Colonic mucosa (tissue), 4 donors: ENCODE measurements at places on chromosomes 13 and 19. TPM values are rescaled to one million over a fixed set of nuclear protein-coding genes. Genes with fewer than 3 reads are reported as not detected.

DNA sequence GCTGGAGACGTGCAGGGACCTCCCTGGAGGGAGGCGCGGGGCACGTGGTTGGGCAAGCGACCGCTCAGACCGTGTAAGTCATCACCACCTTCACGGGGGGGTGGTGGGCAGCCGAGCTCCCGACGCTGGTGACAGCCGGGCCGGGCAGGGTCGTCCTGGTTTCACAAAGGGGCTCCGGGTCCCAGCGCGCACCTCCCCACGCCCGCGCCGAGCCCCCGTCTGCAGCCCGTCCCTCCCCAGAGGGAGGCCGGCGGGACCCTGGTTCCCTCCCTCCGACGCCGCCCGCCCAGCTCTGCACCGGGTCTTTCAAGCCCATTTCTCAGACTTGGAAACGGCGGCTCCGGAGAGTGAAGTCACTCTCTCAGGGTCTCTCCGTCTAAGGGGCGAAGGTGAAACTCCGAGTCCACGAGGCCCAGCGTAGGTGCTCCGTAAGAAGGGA lies 729 bp upstream of the ARID3A start:
- peak; percentile 59 for DNase-seq

SGCG gene
- 0.15 TPM for total RNA-seq

- DNase-seq: no peak
Observed at GRCh38 chr19:49110567-49110966, 3.6 kb upstream of the LIN7B start.

- DNase-seq: no peak
Observed at GRCh38 chr13:99709134-99709533, 207.9 kb downstream of the TM9SF2 start.

GDF15 gene
- total RNA-seq: 120 TPM

CRLF1 gene
- 1.6 TPM for total RNA-seq

DNA sequence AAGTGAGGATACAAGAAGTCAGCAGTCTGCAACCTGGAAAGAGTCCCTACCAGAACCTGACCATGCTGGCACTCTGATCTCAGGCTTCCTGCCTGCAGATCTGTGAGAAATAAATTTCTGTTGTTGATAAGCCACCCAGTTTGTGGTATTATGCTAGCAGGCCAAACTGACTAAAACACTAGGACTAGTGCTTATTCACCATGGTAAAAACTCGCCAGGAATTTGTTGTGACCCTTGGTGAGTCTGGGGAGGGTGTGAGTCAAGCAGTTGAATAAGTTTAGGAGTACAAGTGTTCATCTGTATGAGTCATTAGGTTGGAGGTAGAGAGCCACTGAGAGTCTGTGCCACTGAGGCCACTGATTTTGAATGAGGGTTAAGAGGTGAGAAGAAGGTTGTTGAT lies 3.6 kb downstream of the ZIK1 start:
- no peak for DNase-seq

NLRP12 gene
- not detected for total RNA-seq

GRCh38 chr13:99302637-99303505 lies 4.3 kb downstream of the GPR183 start:
- DNase-seq: no peak

DNA sequence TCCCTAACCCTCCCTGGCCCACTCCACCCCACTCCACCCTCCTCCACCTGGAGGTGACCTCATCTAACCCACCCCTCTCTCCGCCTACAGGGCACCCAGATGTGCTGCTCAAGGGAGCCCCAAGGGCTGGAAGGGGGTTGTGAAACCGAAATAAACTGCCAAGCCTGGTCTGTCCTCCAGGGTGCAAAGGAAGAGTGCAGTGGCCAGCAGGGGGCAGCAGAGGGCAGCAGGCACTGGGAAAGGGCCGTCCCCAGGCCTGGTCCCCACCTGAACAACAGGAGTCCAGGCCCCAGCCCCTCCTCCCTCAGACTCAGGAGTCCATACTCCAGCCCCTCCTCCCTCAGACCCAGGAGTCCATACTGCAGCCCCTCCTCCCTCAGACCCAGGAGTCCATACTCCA lies 8.4 kb upstream of the BCAM start:
- DNase-seq: peak; percentile 85

DNA sequence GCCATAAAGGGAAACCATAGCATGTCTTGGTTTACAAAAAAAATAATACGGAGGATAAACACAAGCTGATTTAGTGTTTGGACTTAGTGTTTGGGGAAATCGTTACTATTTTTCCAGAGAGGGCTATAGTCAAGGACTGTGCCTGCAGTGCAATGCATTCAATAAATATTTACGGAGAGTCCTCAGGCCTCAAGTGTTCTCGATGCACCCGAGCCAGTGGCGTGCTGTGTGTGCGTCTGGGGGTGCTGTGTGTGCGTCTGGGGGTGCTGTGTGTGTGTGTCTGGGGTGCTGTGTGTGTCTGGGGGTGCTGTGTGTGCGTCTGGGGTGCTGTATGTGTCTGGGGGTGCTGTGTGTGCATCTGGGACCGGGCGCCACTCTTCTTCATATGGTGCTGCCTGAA lies 71.7 kb upstream of the GTF3A start:
- no peak for DNase-seq

LHFPL6 gene
- 4.3 TPM for total RNA-seq

DNA sequence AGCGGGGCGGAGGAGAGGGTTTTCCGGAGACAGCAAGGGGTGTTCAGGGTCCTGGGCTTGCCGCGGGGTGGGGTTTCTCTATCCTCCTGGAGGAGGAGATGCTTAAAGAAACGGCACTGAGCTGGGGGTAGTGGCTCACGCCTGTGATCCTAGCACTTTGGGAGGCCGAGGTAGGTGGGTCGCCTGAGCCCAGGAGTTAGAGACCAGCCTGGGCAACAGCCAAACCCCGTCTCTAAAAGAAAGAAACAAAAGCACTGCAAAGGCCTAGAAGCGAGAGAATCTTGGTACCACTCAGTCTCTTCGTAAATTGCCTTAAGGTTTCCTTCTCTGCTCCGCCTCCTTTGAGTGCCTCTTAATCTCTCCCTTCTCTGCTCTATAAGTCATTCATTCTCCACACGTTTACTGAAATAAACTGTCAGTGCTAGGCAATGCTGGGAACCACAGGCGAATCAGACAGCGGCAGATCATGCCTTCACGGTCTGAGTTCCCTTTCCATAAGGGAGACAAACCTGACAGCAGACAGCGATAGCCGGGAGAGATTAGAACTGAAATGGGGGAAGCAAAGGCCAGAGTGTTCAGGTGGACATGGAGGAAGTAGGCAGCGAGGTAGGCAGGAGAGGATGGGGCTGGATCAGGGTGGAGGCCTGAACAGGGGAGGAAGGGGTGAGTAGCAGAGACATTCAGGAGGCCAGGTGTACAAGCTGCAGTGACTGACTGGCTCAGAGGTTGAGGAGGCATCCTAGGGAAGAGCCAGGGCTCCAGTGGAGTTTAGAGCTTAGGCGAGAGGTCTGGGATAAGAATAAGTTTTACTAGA lies 580 bp downstream of the EIF3K start:
- DNase-seq: no peak

DNA sequence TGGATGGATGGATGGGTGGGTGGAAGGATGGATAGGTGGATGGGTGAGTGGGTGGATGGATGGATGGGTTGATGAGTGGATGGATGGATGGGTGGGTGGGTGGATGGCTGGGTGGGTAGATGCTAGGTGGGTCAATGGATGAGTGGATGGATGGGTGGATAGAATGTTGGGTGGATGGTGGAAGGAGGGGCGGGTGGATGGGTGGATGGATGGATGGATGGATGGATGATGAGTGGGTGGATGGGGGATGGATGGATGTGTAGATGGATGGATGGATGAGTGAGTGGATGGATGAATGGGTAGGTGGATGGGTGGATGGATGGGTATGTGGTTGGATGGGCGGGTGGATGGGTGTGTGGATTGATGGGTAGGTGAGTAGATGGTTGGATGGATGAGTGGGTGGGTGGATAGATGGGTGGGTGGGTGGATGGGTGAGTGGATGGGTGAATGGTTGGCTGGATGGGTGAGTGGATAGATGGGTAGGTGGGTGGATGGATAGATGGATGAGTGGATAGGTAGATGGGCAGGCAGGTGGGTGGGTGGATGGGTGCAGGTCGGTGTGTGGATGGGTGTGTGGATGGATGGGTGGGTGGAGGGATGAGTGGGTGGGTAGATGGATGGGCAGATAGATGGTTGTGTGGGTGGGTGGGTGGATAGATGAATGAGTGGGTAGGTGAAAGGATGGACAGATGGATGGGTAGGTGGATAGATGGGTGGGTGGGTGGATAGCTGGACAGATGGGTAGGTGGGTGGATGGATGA lies 4.4 kb upstream of the SHC2 start:
- DNase-seq: no peak

GRCh38 chr13:19680751-19681150 lies 47.3 kb downstream of the MPHOSPH8 start:
- no peak for DNase-seq

GRCh38 chr19:44455100-44455499 lies 6.8 kb upstream of the ZNF229 start:
- DNase-seq: no peak

GRCh38 chr13:110444226-110444653 lies 117.3 kb downstream of the RAB20 start:
- no peak for DNase-seq

- no peak for DNase-seq
Observed at GRCh38 chr19:808423-808775, 11.1 kb downstream of the PTBP1 start.

- DNase-seq: no peak
Observed at GRCh38 chr13:79654520-79654919, 173.6 kb downstream of the NDFIP2 start.

- no peak for DNase-seq
Observed at GRCh38 chr13:25652764-25653163, 281.0 kb downstream of the ATP8A2 start.

OR7A5 gene
- total RNA-seq: not detected

- DNase-seq: no peak
Observed at GRCh38 chr19:39817888-39818561, 15.9 kb downstream of the DYRK1B start.

GRCh38 chr13:80168089-80168850 lies 172.7 kb downstream of the SPRY2 start:
- DNase-seq: no peak

GRCh38 chr13:88649855-88650254 lies 978.7 kb downstream of the SLITRK5 start:
- no peak for DNase-seq

GRCh38 chr19:40331052-40331451 lies 17.1 kb downstream of the C19orf47 start:
- DNase-seq: no peak

GRCh38 chr19:34838753-34839431 lies 65.9 kb upstream of the ZNF599 start:
- DNase-seq: peak; percentile 45

DNA sequence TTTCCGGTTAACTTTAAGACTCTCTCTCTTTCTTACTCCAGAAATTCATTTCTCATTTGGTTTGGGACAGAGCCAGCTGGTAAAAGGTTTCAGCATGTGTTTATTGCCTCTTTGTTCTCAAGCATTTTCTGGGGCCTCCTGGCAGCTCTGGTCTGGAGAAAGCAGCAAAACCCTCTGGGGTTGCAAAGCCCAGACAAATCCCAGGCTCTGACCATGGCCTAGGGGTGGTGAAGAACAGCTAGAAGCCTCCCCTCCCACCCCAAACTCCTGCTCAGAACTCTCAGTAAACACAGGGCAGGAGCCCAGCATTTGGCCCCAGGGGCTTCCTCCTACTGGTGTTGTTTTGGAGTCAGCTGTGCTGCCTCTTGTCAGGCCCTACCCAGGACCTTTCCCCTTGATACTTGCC lies 124.2 kb upstream of the SERP2 start:
- peak; percentile 36 for DNase-seq

PRRG2 gene
- total RNA-seq: 20.2 TPM

DAND5 gene
- total RNA-seq: 0.19 TPM

DNA sequence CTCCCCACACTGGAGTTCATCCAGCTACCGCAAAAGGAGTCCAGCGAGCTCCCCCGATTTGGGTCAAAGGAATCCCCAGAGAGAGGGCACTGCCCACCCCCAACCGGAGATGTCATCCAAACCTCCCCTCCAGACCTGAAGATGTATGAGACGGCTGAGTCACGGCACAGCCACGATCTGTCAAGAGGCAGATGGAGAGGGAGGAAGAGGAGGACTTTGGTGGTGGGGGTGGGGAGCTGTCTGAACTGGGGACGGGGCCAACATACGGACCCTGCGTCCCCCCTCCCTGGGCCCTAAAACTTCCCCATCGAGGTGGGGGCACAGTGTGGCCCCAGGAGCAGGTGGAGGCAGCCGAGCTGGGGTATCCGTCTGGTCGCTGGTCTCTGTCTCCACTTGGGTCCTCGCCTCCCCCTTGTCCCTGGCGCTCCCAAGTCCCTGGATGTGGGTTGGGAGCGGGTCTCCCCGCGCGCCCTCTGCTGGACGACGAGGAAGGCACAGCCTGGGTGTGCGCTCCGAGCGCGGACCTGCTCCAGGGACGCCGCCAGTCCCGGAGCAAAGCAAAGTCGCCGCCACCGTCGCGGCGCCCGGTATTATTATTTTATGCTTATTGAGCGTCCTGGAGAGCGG lies 3.8 kb downstream of the PDE4A start:
- peak; percentile 88 for DNase-seq

FUT1 gene
- 0.59 TPM for total RNA-seq

GRCh38 chr13:37954191-37954590 lies 84.6 kb upstream of the TRPC4 start:
- DNase-seq: no peak

TDRD12 gene
- total RNA-seq: not detected

LGALS14 gene
- not detected for total RNA-seq

TSPAN16 gene
- total RNA-seq: not detected

DNA sequence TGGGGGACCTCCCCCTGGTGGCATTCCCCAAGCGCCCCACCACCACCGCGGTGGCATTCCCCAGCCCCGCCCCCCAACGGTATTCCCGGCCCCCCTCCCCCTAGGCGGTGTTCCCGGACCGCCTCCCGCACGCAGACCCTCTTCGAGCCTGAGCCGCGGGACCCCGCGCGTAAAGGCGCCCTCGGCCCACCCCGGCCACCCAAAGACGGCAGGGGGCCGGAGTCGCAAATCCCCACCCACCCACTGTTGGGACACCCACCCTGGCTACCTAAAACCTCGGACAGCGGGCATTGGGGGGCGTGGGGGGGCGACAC lies 22.4 kb downstream of the OLFM2 start:
- no peak for DNase-seq

DNA sequence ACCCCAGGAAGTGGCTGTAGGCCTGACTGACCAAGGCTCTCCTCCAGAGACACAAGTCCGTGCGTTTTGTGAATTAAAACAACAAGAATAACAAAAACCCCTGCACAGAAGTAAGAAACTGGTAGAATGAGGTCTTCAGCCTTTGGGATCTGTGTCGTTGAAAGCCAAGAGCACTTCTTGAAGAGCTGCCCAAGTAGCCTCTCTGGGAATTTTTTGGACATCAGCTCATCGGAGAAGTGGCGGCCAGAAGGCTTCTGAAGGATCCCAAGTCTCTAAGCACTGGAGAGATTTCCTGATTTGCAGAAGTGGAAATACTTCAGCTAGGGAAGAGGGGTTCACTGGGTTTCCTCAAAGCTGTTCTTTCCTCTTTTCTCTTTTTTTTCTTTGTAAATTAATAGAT lies 100.4 kb upstream of the ZNF536 start:
- no peak for DNase-seq

GRCh38 chr19:28234637-28235036 lies 978.3 kb downstream of the UQCRFS1 start:
- no peak for DNase-seq
